ENCODE measurements at places on chromosomes 2 and 18.

DNA sequence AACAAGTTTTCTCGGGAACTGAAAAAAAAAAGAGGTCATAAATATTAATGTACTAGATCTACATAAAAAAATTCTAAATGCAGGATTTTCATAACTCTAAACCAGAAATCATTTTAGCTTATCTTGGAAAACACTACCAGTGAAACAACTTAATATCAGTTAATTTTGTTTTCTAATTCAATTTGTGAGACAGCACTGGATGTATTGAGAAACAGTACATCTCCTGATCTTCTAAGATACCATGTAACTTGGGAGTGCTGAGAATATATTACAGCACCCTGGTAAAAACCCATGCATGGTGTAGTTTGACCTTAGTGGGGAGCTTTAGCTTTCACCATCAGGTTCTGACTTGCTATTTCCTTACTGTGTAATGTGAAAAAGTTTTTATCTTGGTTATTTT is 129.6 kb downstream of the NRXN1 start:
- no peak for DNase-seq

DNA sequence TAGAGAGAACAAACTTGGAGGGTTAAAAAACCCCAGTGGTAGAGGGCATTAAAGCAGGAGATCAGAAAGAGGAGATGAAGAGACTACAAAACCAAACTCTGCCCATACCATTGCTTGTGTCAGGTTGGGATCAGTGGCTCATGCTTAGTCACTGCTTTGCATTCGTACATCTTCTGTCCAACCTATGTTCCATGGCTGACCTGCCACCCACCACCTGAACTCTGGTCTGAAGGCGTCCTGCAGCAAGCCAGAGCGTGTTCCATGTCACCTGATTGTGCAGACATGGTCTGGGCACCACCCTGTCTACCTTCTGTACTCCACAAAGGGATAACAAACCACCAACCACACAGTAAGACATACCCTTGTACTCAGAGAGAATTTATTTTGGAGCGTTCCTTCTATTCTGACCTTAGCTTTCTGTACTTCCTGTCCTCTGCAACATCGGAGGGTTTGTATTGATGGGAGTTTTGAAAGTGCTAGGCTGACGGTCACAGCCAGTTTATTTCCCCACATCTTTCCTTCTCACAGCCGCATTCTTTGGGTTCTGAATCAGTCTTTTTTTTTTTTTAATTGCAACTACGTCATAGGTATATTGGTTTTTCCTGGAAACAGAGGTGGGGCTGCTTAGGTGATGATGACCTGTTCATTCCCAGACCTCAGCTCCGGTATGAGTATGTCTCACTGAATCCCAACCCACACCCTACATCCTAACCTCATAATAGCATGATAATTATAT is 88.3 kb downstream of the SOWAHC start:
- DNase-seq, result peak; percentile 73

DNA sequence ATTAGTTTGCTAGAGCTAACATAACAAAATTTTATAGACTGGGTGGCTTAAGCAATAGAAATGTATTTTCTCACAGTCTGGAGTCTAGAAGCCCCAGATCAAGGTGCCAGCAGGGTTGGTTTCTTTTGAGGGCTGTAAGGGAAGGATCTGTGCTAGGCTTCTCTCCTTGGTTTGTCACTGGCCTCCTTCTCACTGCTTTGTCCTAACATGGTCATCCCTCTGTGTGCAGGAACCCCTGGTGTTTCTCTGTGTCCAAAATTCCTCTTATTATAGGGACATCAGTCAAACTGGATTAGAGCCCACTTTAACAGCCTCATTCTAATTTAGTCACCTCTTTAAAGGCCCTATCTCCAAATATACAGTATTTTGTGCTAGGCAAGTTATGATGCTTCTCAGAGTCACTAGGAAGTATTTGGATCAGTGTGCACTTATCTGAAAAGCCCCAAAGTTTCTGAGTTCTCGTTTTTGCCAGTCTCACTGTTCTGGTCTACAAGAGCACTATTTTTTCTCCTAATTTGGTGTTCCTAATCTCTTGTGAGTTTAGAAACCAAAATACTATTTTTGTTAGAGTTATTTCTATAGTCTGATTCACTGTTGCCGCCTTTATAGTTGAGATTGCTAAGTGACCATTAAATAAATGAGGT is 29.0 kb downstream of the ZC3H6 start:
- no peak for DNase-seq

- DNase-seq, result no peak
These were observed 7.8 kb upstream of the UGT1A9 start for GRCh38 chr2:233663911-233664310.

GRCh38 chr2:33342171-33342570 is 134.3 kb upstream of the RASGRP3 start:
- DNase-seq, result peak; percentile 33

- no peak for DNase-seq
These were observed 61.7 kb downstream of the MEX3C start for GRCh38 chr18:51135795-51136194.

- DNase-seq, result peak; percentile 26
These were observed 78.3 kb upstream of the CRIM1 start for GRCh38 chr2:36277146-36277808.

GRCh38 chr2:48026865-48027264 is 120.6 kb upstream of the FBXO11 start:
- DNase-seq, result no peak

- DNase-seq, result no peak
These were observed 43.0 kb upstream of the CAVIN2 start for GRCh38 chr2:191889931-191890330.

- no peak for DNase-seq
These were observed 1626.2 kb downstream of the LRP1B start for GRCh38 chr2:140504601-140505000.

DNA sequence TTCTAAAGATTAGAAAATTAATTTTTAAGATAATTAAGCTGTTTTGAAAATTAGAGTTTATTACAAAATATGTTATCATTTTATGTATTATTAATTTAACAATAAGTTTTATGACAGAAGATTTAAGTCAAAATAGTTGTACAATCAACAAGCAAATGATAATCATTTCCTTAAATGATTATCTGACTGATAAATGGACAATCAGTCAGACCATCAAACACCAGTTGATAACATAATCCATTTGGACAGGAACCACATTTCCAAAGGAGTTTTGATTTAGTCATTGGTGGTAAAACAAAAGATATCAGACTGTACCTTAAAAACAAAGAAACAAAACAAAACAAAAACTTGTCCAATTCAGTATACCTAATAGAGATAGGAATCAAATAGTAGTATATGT is 1.9 kb downstream of the TFPI start:
- no peak for DNase-seq

DNA sequence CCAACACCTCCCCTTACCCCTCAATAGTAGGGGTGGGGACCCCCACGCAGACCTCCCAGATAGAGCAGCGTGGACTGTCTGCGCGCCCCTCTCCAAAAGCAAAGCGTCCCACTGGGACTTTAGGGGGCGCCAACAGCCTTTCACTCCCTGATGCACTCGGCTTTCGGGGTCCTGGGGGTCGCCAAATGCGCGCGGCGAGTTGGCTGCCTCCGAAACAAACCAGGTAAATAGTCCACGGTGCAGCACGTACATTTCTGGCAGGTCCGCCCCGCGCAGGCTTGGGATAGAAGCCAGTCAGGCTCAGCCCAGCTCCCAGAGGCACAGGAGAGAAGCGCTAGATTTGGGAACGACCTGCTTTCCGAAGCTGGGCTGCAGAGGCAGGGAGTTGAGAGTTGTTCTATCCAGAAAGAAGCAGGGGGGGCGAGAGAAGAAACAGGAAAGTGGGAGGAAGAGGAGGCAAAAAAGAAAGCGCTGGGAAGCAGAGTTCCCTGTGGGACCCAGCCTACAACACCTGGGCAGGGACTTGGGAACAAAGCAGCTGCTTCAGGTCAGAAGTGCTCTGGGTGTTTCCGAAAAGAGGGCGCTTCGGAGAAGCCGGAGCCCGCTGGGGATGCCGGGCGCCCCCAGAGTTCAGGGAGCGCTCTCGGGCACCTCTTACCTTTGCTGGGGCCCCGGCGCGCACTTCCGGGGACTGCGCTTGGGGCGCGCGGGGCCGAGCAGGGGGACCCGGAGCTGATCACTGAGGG is 544 bp downstream of the EVA1A start:
- DNase-seq, result peak; percentile 39

GRCh38 chr2:138238908-138239307 is 262.7 kb upstream of the SPOPL start:
- DNase-seq, result no peak

GRCh38 chr2:3189076-3189591 is 188.5 kb downstream of the EIPR1 start:
- peak; percentile 11 for DNase-seq

GRCh38 chr2:218202266-218202665 is 14.7 kb upstream of the ARPC2 start:
- DNase-seq, result peak; percentile 34

DNA sequence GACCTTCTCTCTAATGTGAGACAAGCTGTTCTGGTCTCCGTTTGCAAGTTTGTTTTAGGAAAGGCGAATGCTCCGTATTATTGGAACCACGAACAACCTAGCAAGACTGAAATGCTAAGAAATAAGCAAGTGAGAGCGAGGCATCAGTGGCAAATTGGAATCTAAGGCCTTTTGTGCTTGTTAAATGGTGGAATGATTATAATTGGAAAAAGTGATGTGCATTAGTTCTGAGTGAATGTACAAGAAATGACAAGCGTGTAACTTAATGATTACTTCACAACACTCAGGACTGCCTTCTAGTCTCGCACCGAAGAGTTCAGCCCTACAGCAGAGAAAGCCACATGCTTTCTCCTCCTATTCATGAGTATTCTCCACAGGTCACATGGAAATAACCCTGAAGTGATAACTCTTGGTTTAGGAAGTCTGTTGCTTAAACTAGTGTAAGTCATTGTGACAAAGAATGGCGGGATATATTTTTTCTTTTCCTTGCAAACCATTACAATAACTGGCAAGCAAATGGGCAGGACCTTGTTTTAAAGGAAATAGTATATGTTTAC is 392.2 kb upstream of the FIGN start:
- DNase-seq, result no peak

GRCh38 chr2:43370705-43371104 is 144.3 kb upstream of the ZFP36L2 start:
- DNase-seq, result no peak

GRCh38 chr2:158733430-158733755 is 61.7 kb upstream of the DAPL1 start:
- DNase-seq, result no peak

GRCh38 chr2:80525152-80525551 is 220.6 kb upstream of the LRRTM1 start:
- DNase-seq, result no peak

GRCh38 chr2:205712508-205712907 is 30.2 kb downstream of the NRP2 start:
- peak; percentile 90 for DNase-seq

DNA sequence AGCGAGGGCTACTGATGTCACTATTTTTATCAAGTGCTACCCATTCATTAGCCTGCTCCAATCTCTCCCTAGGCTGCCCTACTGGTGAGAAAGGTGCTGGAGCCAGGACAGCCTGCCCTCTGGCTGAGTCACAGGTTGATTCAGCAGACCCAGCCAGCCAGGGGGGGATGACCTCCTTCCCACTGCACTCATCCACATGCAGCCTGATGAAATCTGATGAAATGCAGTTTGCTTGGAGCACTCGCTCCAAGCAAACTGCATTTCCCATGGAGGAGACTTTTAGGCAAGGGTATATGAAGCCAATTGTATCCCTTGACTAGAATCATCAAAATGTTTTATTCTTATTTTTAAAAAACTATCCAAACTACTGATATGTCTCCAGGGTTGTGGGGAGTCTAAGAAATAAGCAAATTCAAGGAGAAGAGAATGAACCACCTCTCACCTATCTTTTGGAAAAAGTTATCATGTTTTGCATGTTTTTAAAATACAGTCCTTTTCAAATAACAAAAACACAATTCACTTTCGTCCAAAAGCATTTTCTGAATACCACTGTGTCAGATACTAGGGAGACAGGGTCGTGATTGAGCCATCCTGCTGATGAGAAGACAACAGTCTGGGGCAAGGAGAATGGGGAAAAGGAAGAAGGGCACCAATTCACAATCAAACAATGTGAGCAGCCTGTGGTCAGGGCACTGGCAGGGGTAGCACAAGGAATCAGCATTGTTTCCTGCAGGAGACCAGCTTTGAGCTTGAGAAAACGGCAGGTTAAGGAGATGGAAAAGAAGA is 128.3 kb downstream of the AFF3 start:
- DNase-seq, result peak; percentile 92

GRCh38 chr2:240419723-240420122 is 15.7 kb upstream of the GPC1 start:
- no peak for DNase-seq

DNA sequence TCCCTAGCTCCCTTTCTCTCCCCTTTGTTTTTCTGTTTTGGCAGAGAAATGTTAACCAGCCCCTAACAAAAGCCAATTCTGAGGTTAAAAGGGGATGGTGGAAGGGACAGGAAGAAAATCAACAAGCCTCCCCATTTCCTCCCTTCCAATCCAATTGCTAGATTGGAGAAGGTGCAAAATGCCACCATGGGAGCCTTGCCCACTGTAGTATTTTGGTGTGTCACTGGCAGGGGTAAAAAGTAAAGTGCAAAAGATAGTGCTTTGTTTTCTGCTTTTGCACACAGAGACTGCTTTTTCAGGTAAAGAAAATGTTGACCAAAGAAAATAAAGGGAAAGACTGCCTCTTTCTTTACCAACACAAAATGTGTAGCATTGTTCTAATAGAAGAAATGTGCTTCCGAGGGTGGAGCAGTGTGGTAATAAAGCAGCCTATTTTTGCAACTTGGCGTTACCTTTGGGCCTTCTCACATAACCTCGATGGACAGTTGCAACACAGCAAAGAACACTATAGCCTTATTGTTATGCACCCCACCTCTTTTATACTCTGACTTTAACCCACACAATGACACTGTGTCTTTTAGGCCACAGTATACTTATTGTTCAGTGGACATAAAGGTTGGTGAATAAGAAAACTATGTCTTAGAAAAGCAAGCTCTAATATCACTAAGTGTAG is 861.8 kb downstream of the BCL11A start:
- no peak for DNase-seq

DNA sequence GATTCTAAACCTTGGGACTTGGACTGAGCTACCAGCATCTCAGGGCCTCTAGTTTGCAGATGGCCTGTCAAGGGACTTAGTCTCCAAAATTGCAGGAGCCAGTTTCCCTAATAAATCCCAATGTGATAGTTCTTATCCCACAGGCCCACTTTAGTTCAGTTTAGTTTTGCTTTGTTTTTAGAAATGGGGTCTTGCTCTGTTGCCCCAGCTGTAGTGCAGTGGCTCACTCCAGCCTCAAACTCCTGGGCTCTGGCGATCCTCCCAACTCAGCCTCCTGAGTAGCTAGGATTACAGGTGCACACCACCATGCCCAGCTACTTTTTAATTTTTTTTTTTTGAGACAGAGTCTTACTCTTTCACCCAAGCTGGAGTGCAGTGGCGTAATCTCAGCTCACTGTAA is 2.6 kb upstream of the SF3B1 start:
- no peak for DNase-seq

- no peak for DNase-seq
These were observed 7.1 kb upstream of the NPPC start for GRCh38 chr2:231932985-231933915.

GRCh38 chr18:48923746-48924629 is 26.8 kb downstream of the SMAD7 start:
- peak; percentile 57 for DNase-seq

- DNase-seq, result peak; percentile 71
These were observed 36.5 kb downstream of the ZRANB3 start for GRCh38 chr2:135494503-135494902.

Measured in cardiac fibroblast (primary cell).